ENCODE measurements at places on chromosomes 1 and 21.

DNA sequence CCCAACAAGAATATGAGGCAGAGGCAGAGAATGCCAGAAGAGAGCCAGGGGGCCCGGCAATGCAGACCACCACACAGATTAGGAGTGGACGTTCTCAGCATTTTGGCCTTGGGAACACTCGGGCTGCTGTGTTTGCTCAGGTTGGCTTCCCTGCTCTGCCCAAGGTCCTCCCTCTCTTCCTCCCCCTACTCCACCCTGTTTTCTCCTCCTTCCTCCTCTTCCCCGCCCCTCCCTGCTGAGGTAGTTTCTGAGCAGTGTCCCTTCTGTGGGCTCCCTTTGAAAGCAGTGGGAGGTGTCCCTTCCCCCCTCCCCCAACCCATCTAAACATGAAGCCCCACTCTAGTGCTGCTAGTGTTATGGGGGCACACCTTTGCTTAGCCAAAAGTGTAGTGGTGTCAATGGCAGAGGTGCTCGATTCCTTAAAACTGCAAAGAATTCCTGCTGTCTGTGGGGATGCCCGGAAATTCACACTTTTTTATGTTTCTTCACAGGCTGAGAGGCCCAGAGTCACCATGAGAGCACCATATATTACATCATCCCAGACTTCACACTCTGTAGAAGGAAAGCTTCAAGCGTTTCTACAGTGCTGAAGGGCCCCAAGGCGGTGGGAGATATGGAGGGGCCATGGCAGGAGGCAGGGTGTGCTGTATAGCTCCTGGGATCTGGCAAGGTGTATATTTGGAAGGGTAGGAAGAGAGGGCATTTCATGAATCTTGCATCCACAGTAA lies at the start of gene HHIPL2:
Gene HHIPL2, minus strand, starts transcription at position 161 of the 728 bp plus-strand sequence. Its CDS starts 60 bp downstream, at position 101.
- H3K27me3 ChIP-seq, result peaks cover 19% of the 10 kb centered on the region
- peaks cover 2% of the 10 kb centered on the region for H3K4me1 ChIP-seq
- H3K27ac ChIP-seq, result no peak within 1 kb of the TSS
- DNase-seq, result no peak

- no peaks in the 10 kb centered on the region for H3K4me1 ChIP-seq
- H3K36me3 ChIP-seq, result no peaks in the 10 kb centered on the region
- no peak overlapping the region for H3K4me3 ChIP-seq
- H3K27me3 ChIP-seq, result no peaks in the 10 kb centered on the region
- no peak for DNase-seq
- no peak overlapping the region for H3K27ac ChIP-seq
These were observed 62.4 kb upstream of the TNFSF18 start for GRCh38 chr1:173113015-173113741.

DNA sequence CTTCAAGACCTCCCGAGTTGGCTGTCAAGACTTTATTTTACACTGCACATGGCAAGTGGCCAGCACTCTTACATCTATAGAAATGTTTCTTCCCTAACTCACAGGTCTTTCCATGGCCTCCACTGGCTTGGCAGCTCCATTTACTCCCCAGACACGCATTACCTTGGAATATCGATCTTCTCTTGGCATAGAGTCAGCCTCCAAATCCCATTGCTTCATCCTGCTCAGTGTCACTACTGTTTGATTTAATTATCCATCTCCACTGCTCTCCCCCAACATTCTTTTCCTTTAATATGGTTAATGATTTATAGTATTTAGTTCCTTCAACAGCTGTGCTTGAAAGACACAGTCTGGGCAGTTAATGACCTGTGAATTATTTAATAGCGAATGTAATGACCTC lies 241.2 kb upstream of the MAP1LC3C start:
- no peak for DNase-seq
- no peaks in the 10 kb centered on the region for H3K27me3 ChIP-seq
- H3K4me3 ChIP-seq, result no peak overlapping the region

DNA sequence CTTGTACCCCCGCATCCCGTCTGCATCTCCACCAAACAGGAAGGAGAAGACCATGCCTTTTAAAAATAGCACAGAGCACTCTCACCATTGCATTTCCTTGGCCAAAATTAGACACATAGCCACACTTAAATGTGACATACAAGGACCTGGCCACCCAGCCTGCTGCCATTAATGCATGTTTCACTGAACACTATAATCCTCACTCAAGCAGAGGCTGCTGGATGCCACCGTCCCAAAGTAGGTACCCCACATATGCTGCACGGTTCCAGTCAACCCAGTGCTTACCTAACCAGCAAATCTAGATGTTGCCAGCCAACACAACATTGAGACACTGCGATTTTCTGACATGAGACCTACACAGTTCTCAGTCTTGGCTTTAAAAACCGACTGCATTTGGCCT lies 107.7 kb downstream of the ADSS2 start:
- no peak for DNase-seq
- H3K4me1 ChIP-seq, result peaks cover 7% of the 10 kb centered on the region
- H3K36me3 ChIP-seq, result no peaks in the 10 kb centered on the region
- peaks cover 3% of the 10 kb centered on the region for H3K27me3 ChIP-seq
- no peak overlapping the region for H3K27ac ChIP-seq

DNA sequence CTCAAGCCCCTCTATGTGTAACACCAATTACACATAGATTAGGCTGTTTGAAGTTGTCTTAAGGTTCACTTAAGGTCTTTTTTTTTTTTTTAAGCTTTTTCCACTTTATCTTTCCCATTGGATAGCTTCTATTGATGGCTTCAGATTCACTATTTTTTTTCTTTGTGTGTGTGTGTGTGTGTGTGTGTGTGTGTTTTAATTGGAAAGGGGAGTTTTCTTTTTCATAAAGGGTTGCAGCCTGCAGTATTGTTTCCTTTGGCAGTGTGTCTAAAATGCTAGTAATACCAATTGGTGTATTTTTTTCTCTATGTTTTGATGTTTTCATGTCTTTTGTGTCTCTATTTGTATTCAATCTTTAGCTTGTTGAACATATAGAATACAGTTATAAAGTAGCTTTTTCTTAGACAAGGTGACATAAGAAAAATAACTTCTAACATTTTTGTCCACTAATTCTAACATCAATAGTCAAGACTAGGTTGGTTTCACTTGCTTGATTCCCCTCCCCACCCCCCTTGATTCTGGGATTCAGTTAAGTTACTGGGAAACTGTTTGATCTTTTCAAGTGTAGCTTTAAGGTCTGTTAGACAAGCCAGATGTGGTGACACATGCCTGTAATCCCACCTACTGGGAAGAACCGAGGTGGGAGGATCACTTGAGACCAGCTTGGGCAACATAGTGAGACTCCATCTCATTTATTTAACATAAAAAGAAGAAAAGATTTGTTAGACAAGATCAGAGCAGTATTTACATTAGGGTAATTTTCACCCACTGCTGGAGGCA lies 21.4 kb downstream of the PRRC2C start:
- H3K4me3 ChIP-seq, result no peak overlapping the region
- H3K27me3 ChIP-seq, result no peaks in the 10 kb centered on the region
- DNase-seq, result no peak

DNA sequence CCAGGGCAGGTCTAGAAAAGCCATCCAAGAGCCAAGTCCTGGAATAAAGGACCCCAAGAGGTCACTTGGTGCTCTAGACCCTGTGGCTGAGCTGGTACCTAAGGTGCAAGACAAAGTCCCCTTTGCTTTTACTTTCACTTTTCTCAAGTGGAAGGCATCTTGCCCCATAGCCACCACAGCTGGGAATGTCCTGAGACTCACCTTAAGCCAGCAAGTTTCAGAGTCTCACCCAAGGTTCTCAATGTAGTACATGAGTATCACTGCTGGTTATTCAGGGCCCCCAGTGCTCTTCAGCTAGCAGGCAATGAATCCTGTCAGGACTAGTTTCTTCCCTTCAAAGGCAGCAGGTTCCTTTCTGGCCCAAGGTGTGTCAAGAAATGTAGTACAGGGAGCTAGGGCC lies 67.5 kb downstream of the UROD start:
- no peak overlapping the region for H3K4me3 ChIP-seq
- no peaks in the 10 kb centered on the region for H3K36me3 ChIP-seq
- DNase-seq, result no peak
- no peaks in the 10 kb centered on the region for H3K4me1 ChIP-seq

DNA sequence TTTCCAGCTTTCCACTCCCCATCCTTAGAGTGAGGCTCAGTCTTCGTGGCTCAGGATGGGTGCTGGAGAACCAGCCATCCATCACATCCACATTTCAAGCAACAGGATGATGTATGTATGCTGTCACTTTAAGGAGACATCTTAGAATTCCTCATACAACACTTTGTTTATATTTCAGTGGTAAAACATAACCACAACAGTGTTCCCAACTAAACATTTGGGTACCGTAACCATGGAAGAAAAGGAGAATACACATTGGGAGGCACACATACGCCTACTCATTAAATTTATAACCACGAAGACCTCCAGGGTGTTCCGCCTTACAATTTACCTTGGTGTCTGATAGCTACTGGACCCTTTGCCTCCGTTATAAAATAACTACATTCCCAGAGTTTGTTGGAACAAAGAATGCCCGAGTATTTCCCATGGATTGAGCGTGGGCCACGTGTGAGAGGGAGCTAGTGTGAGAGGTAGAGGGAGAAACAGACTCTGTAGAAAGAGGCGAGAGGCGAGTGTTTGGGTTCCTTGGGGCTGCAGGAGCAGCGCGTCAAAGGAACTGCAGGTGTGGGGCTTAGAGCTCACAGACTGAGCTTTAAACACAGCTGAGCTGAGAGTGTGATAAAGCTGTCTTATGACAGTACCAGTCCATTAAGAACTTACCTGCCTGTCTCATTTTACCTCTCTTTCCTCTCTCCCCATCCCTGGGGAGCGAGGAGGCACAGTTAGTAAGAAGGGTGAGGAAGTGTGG lies 111.5 kb upstream of the USP24 start:
- no peaks in the 10 kb centered on the region for H3K27me3 ChIP-seq
- no peak overlapping the region for H3K4me3 ChIP-seq
- no peak for DNase-seq
- H3K4me1 ChIP-seq, result no peaks in the 10 kb centered on the region
- no peak overlapping the region for H3K27ac ChIP-seq

DNA sequence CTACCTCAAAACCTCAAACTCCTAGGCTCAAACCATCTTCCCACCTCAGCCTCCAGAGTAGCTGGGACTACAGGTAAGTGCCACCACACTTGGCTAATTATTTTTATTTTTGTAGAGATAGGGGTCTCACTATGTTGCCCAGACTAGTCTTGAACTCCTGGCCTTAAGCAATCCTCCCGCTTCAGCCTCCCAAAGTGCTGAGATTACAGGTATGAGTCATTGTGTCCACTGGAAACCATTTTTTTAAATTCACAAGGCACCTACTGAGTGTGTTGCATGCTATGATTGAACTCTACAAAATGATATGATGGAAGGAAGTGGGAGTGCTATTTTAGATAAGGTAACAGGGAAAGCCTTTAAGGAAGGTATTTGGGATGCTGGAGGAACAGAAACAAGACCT lies 41.8 kb upstream of the RCOR3 start:
- DNase-seq, result no peak
- H3K36me3 ChIP-seq, result no peaks in the 10 kb centered on the region
- peaks cover 3% of the 10 kb centered on the region for H3K27me3 ChIP-seq

DNA sequence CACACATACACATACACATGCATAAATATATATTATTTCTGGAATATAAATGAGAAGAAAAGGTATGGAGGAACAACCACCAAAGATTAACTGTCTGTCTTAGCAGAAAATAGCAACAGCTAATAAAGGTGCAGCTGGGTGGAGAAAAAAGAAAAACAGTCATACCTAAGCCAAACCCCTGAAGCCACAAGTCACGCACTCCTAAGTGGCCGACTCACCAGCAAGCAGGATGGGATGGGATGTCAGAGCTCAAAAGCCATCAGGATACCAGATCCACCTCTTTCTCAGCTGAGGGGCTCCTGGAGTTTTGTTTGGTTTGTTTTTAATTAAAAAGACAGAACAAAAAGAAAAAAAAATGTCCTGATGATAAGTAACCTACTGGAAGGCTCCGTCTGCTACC lies 64.7 kb upstream of the HIVEP3 start:
- H3K27ac ChIP-seq, result no peak overlapping the region
- H3K36me3 ChIP-seq, result peaks cover 7% of the 10 kb centered on the region

DNA sequence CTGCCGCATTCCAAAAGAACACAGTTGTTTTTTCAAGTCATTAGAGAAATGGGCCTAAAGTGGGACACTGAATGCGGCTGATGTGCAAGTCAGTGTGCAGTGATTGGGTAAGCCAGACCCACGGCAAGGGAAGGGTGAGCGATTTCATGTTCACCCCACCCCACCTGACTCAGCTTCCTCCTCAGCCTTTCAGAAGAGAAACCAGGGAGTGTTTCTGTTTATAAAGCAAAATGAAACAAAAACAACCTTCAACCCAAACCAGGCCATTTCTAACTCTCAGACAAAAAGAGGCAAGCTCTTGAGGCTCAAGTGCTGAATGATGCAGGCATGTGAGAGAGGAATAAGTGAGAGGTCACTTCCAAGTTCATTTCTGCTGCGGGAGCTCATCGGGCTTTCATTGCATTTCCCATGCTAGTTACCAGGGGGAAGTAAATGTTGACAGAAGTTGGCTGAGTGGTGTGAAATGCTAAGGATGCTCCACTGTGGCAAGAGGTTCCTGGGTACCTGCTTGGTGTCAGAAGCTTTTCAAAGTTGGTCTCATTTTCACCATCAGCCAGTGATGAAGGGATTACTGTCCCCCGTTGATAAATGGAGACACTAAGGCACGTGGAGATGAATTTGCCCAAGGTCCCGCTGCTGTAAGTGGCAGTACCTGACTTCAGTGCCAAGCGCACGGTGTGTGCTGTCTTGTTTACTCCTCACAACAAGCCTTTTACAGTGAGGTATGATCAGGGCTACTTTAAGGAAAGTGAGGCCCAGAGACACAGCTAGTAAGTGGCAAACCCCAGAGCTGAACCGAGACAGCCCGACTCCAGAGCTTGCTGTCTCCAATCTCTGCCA lies 29.1 kb downstream of the STPG1 start:
- H3K27ac ChIP-seq, result no peak overlapping the region
- no peak overlapping the region for H3K4me3 ChIP-seq
- peak; percentile 36 for DNase-seq
- H3K4me1 ChIP-seq, result peaks cover 19% of the 10 kb centered on the region

DNA sequence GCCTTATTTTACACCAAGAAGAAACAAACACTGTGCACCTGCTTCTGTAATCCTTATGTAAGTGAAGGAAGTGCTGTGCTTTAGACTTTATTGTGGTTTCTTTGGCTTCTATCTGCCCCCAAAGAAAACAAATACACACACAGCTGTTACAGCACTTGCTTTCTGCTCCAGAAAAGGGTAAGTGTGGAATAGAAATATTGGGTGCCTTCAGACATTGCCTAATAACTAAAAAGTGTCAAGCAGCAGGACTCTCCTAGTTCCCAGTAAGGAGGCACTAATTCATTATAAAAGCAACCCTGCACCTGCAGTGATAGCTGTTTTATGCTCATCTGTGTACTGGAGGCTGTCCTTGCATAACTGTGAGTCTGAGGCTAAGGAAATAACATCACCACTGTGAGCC lies 23.4 kb upstream of the PRRX1 start:
- peaks cover 7% of the 10 kb centered on the region for H3K27me3 ChIP-seq
- no peak overlapping the region for H3K27ac ChIP-seq
- H3K4me3 ChIP-seq, result no peak overlapping the region
- no peak for DNase-seq
- peaks cover 12% of the 10 kb centered on the region for H3K4me1 ChIP-seq
- no peaks in the 10 kb centered on the region for H3K36me3 ChIP-seq

DNA sequence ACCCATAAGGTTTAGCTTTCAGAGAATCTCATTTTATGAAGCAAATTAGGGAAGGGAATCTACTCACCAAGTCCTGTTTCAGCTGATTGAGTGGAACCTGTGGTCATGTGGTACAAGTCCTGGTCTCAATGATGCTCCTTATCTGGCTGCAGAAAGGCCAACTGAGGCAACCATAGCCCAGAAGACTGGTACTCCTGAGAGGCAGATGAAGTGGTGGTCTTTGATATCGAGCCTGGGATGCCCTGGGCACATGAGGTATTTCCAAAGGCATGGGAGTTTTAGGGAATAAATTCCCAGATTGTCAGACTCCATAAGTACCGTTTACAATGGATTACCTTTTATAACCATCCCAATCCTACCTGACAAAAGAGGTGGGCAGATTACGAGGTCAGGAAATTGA lies 3.3 kb downstream of the MX1 start:
- H3K4me1 ChIP-seq, result peaks cover 24% of the 10 kb centered on the region
- no peak overlapping the region for H3K27ac ChIP-seq
- peaks cover 37% of the 10 kb centered on the region for H3K36me3 ChIP-seq

Measured in activated naive CD8-positive, alpha-beta T cell treated with anti-CD3 and anti-CD28 coated beads for 36 hours (primary cell).